Renal cortex interstitium (tissue), 15 donors: ENCODE measurements at places on chromosomes 11 and 22.

GRCh38 chr11:124329787-124330478 is 9.9 kb upstream of the OR8D2 start:
- DNase-seq, result no peak

DNA sequence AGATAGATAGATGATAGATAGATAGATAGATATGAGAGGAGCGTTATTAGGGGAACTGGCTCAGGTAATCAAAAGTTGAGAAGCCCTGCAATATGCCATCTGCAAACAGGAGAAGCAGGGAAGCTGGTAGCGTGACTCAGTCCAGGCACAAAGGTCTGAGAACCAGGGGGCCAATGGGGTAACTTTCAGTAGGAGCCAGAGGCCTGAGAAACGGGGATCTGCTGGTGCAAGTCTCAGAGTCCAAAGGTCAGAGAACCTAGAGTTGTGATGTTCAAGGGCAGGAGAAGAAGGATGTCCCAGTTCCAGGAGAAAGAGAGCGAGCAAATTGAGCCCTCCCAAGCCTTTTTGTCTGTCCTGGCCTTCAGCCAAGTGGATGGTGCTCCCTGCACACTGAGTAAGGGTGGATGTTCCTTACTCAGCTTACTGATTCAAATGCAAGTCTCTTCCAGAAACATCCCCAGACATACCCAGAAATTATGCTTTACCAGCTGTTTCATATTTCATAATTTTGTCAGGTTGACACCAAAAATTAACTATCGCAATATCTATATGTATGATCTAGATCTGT is 87.8 kb upstream of the SLC22A12 start:
- no peak for DNase-seq

DNA sequence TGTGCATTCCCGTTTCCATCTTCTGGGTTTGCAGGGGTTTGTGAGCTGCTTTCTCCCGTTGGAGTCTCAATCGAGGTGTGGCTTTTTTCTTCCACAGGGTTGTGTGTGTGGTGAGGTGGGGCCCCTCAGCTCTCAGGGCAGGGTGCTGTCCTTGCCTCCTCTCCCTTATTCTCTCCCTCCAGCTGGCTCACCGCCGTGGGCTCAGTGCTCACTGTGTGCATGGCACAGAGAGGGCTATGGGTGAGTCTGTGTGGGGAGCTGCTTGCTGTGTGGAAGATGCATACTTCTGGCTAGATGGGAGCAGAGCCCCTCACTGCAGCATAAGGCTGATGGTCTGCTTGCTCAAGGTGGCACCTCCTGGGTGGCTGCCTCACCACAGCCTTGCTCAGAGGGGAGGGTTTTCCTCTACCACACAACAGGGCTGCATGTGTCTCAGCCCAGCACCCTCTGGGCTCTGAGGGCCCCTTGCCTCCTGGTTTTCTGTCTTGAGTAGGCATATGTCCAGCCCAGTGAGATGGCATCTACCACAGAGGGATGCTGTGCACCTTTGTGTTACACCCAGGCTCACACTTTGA is 203.1 kb upstream of the B3GAT1 start:
- DNase-seq, result no peak

GRCh38 chr11:890794-891540 is 19.6 kb downstream of the CHID1 start:
- no peak for DNase-seq

DNA sequence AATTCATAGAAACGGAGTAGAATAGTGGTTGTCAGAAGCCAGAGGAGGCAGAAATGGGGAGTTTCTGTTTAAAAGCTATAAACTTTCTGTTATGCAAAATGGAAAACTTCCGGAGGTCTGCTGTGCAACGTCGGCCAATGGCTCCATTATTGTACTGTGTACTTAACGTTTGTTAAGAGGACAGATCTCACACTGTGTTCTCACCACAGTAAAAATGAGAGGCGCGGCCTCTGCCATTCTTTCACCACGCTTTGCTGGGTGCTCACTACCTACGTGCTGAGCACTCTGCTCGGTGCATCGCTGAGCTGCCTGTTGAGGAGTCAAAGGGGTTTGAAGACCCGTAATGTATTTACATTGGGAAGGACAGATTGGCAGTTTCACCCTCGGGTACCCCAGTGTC is 218.8 kb upstream of the B3GAT1 start:
- DNase-seq, result no peak

GRCh38 chr11:68803766-68804165 is 38.0 kb downstream of the CPT1A start:
- DNase-seq, result no peak

DNA sequence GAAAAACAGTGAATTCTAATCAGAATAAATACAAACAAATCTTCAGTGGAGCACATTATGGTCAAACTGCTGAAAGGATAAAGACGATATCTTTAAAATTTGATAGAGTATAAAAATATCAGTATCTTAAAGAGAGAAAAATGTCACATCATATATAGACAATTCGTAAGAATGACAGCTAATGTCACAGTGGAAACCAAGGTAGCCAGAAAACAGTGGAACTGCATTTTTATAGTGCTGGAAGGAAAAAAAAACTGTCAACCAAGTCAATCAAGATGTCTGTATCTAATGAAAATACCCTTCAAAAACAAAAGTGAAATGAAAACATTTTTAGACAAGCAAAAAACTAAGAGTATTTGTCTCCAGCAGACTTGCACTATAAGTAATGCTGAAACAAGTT is 73.4 kb upstream of the HMGXB4 start:
- DNase-seq, result no peak

DNA sequence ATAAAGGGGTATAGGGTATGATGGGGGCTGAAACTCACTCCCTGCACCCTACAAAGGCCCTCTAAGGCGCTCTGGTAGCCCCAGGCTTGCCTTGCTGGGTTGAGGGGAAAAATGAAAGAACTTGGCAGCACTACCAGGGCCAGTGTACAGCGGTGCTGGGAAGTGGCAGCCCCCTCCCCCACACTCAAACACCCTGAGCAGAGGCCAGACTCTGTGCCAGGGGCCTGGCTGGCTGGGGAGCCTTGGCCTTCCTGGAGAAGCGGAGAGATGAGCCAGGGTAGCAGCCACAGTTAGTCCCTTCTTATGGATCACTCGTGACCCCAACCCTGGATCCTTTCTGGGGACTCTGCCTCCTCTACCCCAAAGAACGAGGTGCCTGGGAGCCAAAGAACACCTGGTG is 2.7 kb downstream of the TMEM134 start:
- DNase-seq, result no peak

- DNase-seq, result no peak
These were observed 161.7 kb downstream of the ATG16L2 start for GRCh38 chr11:72975778-72976521.

DNA sequence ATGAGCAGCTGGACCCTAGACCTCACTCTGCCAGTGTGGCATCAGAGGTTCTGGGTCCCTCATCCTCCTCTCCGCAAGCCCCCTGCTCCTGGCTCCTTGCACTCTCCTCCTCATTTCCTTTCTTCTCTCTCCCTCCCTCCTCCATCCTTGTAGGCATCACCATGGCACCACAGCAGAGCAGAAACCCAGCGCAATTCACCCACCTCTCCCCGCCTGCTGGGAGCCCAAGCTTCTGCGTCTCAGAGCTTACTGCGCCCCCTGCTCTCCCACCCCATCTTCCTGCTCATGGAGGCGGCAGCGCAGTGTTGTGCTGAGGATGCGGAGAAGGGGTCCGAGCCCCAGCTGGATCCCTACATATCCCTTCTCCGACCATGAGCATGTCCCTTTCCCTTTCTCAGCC is 1.7 kb downstream of the CHRM1 start:
- no peak for DNase-seq

GRCh38 chr11:76073724-76074123 is 132.6 kb downstream of the WNT11 start:
- no peak for DNase-seq

DNA sequence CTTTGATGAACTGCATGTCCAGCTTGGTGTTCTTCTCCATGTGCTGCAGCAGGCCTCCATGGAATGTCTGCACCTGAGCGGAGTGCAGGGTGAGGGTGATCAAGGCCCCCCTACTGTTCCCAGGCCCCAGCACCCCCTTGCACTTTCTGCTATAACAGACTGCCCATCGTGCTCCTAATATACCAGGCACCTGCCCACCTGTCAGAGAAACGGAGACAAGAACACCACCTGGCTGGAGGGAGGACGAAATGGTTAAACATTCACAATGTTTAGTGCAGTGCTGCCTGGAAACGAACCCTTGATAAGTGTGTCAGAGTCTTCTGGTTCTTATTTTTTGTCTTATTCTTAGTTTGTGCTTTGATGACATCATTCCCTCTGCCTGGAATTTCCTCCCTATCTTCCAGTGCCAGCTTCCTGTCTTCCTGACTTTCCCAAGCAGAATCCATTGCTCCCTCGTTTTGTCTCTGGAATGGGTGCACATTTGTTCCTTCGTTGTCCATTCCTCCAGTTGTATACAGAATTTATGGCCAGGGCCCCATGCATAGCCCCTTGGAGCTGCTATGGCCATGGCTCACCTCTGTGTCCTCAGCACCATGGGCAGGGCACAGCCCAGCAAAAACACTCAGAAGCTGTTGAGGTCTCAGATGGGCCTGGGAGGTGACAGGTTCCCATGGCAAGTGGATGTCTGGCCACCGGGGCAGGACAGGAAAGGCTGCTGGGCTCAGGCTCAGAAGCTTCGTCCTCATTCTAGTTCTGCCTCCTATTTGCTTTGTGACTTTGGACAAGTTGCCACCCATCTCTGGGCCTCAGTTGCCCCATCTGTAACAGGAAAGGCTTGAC is 11.9 kb downstream of the BAIAP2L2 start:
- DNase-seq, result no peak

DNA sequence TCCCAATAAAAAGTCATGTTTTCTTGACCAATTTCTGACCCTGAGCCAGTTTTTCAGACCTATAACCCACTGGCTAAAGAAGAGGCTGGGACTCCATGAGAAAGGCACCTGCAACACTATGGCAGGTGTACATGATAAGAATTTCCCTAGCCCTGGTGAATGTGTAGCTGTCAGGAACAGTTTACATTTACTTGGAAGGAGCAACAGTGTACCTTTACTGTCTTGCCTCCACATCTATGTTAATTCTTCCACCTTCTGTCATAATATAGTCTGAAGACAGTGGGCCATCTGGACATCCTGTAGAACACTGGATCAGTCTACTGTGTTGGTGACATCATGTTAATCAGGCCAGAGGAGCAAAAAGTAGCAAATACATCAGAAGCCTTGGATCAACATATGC is 72.1 kb upstream of the CD82 start:
- no peak for DNase-seq

GRCh38 chr22:37842015-37842793 is 1.9 kb downstream of the ANKRD54 start:
- no peak for DNase-seq

DNA sequence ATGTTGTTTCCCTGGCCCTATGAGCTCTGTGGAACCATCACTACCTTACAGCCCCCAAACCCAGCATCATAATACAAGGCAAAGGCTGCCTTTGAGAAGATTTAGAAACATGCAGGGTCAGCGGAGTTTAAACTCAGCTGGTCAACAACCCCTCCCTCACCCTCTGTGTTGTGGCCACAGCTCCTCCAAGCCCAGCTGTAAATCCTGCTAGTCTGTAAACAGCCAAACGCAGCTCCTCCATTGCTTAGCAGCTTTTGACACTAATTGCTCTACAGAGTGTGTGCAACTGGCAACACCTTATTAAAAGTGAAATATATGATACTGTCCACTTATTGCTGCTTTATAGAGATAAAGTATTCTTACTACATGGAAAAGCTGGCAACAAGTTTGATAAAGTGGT is 29.1 kb downstream of the OPCML start:
- no peak for DNase-seq

GRCh38 chr11:77090046-77090372 is 12.6 kb upstream of the OMP start:
- DNase-seq, result no peak

- DNase-seq, result no peak
These were observed 1.9 kb downstream of the MUC5B start for GRCh38 chr11:1224491-1225385.

DNA sequence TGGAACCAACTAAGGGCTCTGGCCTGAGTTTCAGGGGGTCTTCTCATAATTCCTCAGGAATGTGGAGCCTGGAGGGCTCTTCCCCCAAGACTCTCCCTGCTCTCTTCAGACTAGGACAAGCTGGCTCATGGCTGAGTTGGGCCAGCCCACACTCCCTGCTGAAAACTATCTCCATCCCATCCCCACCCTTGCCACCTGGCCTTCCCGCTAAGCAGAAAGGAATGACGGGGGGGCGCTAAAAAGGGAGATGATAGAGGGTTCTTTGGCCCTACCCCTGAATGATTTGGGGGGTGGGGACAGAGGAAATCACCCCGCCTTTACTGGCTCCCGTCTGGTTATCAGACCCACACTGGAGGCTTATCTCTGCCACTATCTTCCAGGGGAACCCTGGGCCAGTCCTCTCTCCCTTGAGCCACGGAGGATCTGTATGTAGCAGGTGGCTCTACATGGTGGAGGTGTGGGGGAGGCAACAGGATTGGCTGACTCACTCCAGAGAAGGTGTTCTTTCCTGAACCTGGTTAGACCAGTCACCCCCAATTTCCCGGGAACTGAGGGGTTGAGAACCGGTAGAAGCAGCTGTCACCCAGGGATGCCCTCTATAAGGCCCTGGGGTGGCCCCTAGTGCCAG is 5.7 kb downstream of the SMTN start:
- no peak for DNase-seq

GRCh38 chr11:111565114-111565720 is 24.7 kb downstream of the LAYN start:
- peak; percentile 51 for DNase-seq

DNA sequence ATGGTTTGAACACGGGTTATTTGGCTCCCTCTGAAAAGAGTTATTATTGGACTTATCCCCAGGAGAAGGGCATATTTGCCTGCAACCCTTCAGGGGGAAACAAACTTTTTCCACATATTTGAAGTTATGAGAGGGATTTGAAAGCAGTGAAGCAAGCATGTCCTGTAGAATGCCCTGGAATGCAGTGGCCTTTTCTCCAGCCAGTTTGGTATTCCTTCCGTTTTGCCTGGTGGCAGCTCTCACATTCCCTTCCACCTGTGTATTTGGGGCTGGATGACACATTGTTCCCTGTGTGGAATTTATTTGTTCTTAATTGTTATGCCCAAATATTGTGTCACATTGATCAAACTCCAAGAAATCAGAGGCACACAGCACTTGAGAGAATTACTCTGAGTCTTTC is 59.0 kb downstream of the OSBP2 start:
- no peak for DNase-seq

GRCh38 chr11:12767027-12767426 is 92.8 kb downstream of the TEAD1 start:
- no peak for DNase-seq

DNA sequence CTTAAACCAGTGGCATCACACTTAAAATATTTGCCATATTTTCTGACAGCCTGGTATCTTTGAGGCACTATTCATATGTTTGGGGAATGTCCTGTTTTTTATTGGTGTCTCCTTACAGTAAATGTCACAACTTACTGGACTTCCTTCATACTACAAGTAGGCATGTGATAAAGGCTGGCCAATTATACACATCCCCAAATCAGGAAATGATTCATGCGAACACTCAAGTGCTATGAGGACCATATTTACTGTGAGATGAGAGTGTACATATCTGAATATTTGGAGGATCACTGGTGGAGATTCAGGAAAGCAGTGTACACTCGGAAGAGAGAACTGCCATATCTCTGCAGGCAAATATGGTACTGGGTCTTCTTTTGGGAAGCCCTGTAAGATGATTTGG is 913.8 kb upstream of the CHORDC1 start:
- DNase-seq, result no peak

- DNase-seq, result no peak
These were observed 136.3 kb downstream of the ETS1 start for GRCh38 chr11:128450882-128451651.

GRCh38 chr11:35838071-35838470 is 105.8 kb upstream of the LDLRAD3 start:
- DNase-seq, result no peak

GRCh38 chr11:72823105-72823804 is 9.0 kb downstream of the ATG16L2 start:
- no peak for DNase-seq
